HuH-7.5 (cell line): ENCODE measurements at places on chromosomes 6 and 20.

DNA sequence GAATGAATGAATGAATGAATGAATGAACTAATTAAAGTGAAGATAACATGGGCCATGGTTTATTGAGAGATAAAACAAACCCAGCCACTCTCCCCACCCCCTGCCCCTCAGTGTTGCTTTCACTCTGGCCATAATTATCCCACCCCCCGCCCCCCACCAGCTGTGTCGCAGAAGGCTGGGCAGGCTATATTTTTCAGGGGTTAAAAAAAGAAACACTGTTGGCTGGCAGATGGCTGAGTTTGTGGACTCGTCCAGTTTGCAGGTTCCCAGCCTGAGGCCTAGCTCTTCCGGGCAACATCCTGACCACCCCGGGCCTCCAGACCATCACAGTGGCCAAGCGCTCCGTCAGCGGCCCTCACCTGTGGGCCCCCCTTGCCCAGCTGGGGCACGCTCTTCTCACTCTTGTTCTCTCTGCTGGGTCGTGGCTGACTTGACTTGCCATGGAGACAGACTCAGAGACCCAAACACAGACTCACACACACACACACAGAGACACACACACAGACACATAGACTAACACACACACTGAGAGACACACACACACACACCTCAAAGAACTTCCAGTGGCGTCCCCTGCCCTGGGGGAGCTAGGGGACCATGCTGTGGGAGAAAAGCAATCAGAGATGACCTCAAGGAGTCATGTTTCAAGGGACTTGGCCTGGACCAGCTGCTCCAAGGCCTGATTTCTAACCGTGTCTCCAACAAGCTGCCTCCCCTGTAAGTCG is 2.2 kb upstream of the GRM4 start:
- no peak for DNase-seq

DNA sequence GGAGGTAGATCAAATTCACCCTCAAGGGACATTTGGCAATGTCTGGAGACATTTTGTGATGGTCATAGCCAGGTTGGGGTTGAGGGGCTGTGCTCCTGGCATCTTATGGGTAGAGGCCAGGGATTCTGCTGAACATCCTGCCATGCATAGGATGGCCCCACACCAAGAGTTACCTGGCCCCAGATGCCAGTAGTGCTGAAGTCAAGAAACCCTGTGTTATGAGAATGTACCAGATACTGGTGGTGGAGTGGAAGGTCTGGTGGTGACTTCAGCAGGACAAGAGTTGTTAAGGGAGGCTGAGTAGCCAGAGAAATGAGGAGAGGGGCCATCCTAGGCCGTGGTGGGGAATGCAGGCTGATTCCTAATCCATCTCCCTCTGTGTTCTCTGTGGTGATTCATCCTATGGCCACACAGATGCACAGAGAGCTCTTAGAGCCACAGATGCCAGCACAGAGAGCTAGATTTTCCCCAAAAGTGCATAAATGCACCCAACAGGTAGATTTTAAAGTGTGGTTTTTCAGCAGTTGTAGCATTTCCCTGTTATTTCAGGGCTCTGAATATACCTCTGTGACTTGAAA is 43.6 kb downstream of the CDYL start:
- no peak for DNase-seq

- DNase-seq: no peak
Measured at GRCh38 chr6:51062166-51062722, 243.6 kb downstream of the TFAP2B start.

DNA sequence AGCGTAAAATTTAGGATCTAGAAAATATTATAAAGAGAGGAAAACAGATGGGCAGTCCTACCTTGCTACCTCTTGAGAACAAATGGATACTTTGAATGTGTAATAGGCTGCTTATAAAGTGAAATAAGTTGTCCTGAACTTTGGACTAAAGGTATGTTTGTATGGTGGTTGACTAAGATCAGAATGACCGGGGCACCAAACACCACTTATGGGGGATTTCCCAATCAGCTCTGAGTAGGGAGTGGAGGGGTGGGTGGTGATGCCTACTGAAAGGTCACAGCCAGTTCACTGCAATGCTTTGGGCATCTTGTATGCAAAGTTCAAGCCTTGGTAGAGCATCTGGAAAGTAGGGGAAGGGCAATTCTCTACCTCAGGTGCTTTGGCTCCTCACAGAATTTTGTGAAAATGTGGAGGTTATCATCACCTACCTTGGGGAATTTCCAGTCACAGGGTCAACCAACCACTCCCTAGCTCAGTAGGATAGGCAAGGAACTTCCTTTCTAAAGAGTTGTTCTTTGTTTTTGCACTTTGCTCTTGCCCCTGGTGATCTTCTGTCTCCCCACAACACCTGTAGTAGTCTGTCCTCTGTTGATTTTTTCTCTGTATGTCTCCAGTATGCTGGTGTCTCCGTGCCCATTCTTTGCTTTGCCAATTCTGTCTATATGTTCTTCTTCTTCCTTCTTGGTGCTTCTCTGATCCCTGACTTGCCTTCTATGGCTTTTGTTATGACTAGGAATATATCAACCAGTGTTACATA is at the start of gene TRIM31:
Gene TRIM31 (minus strand): TSS at position 88 of the 757 bp plus-strand sequence. CDS start 285 bp downstream, outside the sequence.
- DNase-seq: no peak

- DNase-seq: no peak
Measured at GRCh38 chr20:56859801-56860261, 230.7 kb downstream of the TFAP2C start.
